Left ventricle myocardium superior (tissue), 1 donor: ENCODE measurements at places on chromosomes 6 and 20.

GRCh38 chr20:63158845-63159244 lies 57.1 kb downstream of the YTHDF1 start:
- DNase-seq: peak; percentile 2

DNA sequence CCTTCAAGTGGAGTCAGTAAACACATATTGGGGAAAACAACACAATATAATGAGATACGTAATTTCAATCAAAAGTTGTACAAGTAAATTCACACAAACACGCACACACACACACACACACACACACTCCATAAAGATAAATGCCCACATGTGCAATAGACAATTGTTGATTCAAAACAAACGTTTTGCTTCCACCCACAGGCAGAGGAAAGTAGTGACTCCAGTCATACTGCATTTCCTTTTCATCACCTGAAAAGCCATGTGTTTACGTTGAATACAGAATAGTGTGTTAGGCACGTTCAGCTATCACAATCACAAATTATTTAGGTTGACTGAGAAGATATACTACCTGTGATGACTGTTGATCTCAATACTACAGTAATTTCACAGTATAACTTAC lies 443.8 kb upstream of the MANEA start:
- DNase-seq: no peak

GRCh38 chr6:84222426-84222825 lies 5.0 kb downstream of the CEP162 start:
- no peak for DNase-seq

DNA sequence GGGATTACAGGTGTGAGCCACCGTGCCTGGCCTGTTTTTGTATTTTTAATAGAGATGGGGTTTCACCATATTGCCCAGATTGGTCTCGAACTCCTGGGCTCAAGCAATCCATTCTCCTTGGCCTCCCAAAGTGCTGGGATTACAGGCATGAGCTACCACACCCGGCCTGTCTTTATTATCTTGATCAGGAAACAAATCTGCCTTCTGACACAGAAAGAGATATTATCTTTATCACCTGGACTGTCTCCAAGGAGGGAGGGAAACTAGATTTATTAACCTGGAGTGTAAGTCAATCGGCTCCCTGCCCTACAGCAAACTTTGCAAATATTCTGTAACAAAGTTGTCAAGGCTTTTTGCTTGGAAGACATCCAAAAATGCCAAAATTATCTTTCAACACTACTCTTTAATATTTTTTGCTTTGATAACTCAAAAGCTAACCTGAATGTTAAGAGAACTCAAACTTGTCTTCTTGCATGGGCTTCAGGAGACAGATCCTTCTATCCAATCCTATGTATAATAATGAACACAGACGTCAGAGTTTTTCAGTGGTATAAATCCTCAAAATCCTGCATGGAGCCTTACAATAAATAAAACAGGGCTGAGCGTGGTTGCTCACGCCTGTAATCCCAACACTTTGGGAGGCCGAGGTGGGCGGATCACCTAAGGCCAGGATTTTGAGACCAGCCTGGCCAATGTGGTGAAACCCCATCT lies 85.0 kb upstream of the LOC128125822 start:
- DNase-seq: no peak

GRCh38 chr6:149729824-149730223 lies 11.9 kb upstream of the LATS1 start:
- no peak for DNase-seq

DNA sequence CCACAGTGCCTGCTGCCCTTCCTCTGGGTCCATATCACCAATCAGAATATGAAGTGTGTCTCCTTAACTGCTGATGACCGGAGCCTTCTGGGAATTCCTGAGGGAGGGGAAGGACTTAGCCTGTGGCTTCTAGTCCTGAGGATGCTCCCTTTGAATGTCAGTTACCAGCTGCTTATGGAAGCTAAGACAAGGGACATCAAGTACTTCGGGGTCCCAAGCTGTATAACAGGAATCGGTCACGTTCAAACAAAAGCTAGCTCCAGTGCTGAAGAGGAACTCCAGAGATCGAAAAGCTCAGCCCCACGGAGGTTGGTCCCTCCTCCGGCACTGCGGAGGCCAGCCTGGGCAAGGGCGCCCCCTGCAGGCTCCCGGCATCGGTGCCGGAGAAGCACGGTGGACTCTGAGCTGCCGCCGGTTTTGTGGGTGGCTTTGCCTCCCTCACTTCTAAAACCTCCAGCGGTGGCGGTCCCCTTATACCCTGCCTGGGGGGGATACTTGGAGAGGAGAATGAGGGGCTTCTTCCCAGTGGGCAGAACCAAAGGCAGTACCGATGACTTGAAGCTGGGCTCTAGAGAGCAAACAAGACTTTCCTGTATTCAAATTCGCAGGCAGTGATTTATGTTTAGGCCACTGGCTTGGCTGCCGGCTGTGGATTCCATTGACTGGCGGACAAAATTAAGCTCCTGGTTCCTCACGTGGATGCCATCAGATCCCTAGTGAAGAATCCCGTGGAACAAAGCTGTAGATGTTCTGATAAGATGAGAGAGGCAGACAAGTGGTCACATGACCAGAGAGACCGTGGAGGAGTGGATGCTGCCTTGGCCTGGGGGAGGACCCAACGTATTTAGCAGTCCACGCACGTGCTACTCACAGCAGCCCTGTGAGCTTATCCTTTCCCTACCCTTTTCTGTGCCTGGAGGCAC lies 16.2 kb upstream of the UBR2 start:
- peak; percentile 89 for DNase-seq

GRCh38 chr20:45008521-45009049 lies 42.3 kb downstream of the STK4 start:
- no peak for DNase-seq

- peak; percentile 29 for DNase-seq
These were observed 278.3 kb upstream of the SGK1 start for GRCh38 chr6:134596191-134596590.

DNA sequence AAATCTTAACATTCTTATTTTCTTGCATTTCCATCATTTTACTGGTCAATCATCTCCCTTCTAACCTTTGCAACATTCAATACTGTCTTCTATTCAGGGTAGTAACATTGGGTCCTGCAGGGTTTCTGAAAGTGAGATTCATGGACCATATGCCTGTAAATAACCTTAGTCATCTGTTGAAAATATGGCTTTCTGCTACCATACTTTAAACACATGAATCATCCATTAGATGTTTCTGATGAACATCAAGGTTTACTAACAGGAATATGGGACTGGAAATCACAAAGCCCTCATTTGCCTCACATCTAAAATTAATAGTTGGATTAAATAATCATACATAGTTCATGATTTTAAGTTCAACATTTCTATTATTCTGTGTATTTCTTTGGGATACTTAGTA lies 475.9 kb upstream of the MARCKS start:
- DNase-seq: no peak

- DNase-seq: no peak
These were observed 22.3 kb upstream of the AFDN start for GRCh38 chr6:167804281-167805013.

GRCh38 chr20:62802026-62802712 lies 2.5 kb upstream of the OGFR start:
- no peak for DNase-seq

GRCh38 chr20:31709939-31710338 lies 12.7 kb downstream of the BCL2L1 start:
- no peak for DNase-seq

GRCh38 chr20:5967469-5967868 lies 17.0 kb downstream of the MCM8 start:
- no peak for DNase-seq

DNA sequence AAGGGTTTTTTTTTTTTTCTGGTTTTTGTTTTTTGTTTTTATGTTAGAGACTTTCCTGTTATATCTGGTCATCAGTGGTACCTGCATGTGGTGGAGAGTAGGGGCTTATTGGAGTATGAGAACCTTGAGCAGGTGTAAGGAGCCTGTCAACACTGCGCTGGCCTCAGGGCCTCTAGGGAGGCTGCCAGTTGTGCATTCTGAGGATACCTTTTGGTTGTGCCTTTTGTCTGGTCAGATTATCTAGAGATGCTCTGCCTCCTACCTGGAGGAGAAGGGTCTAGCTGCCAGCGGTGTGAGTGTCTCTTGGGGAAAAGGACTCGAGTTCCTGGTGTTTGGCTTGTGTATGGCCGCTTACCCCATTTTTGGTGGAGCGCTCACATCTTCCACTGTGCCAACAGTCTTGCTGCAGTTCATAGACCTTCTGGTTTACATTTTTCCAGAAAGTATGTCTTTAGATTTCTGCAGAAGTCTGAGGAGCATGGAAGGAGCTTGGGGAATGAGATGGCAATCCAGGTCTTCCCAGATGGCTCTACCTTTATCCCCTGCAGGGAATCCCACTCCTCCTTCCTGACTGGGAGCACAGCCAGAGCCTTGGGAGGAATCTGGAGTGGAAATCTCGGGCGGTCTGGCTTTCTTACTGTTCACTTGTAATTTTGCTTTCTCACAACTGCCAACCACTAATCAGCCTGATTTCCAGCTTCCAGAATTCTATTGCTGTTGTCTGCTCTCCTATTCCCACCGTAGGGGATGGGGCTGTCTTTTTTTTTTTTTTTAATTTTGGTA lies 49.9 kb downstream of the PTPN1 start:
- no peak for DNase-seq

DNA sequence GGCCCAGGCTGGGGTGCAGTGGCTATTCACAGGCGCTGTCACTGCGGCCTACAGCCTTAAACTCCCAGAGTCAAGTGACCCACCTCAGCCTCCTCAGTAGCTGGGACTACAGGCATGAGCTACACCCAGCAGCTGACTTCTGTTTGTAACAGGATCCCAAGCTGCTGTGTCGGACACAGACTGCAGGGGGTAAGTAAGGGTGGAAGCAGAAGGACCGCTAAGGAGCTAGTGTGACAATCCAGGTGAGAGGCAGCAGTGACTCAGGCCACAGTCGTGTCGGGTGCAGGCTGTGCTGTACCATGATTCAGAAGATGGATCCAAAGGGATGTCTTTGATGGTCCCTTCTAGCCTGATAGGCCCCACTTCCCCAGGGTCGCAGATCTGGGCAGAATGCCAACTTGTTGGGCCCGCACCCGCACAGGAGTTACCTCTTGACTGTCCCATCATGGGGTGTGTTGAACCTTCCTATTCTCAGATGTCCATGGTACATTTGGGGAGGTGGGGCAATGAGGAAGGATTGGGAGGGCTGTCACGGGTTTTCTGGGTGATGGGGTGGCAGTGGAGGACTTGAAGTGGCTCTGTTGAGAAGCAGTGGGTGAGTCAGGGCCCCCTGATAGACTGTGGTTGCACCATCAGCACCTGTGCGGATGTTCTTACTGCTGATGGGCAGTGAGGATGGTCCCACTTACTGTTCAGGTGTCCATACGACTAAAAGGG lies 25.3 kb downstream of the AAR2 start:
- no peak for DNase-seq

- DNase-seq: no peak
These were observed 71.3 kb upstream of the STXBP5 start for GRCh38 chr6:147132889-147133288.

- DNase-seq: no peak
These were observed 143.9 kb downstream of the ANKRD60 start for GRCh38 chr20:58084566-58084965.

DNA sequence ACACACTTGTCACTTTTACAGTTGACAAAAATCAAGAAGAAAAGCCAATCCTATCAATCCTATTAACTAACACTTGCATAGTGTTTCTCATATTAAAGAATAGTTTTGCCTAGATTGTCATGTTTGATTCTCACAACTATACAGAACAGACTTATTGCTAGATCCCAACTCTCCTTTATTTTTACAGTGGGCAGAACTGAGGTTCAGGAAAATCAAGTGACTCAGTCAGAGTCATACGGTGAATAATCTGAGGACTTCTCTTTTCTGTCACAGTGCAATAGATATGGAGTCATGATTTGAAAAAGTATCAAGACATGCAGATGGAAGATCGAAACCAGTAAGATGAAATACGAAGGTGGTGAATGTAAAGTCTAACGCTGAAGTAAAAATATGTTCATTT lies 195.1 kb upstream of the CITED2 start:
- no peak for DNase-seq

DNA sequence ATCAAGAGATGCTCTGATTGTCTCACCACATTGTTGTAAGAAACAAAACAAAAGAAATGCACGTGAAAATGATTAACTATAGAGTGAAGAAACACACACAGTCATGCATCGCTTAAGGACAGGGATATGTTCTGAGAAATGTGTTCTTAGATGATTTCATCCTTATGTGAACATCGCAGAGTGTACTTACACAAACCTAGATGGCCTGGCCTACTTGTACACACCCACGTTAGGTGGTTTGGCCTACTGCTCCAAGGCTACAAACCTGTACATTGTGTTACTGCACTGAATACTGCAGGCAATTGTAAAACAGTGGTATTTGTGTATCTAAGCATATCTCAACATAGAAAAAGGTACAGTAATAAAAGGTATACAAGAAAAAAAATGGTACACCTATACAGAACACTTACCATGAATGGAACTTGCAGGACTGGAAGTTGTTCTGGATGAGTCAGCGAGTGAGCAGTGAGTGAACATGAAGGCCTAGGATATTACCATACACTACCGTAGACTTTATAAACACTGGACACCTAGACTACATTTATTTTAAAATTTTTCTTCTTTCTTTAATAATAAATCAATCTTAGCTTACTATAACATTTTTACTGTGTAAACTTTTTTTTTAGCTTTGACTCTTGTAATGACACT lies 48.6 kb downstream of the FKBP5 start:
- no peak for DNase-seq

DNA sequence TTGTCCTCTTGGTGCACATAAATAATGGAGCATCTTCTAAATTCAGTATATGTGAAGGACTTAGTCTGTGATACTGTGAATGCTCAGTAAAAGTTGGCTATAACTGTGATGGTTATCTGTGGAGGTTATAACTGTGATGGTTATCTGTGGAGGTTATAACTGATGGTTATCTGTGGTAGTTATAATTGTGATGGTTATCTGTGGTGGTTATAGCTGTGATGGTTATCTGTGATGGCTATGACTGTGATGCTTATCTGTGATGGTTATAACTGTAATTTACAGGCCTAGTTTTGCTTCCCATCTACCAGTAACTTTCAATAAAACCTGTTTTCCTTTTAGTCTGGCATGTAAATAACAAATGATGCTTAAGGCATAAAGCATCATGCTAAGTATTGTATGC lies 16.5 kb downstream of the PTK7 start:
- DNase-seq: no peak

DNA sequence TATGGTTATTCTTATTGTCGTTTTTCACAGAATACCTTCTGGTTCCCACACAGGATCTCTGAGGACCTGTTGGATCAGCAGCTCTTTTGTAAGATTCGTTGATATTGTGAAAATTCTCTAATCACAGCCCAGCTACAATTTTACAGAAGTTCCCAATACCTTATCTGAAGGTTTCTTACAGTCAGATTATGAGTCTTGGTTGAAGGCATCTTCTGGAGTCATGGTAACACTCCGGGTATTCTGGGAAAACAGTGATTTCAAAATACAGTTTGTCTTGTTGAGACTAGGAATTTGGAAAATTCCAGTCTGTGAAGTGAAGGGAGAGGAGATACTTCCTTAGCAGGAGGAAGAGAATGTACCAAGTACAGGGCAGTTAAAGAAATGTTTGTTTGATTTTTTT lies 22.2 kb upstream of the HLA-C start:
- DNase-seq: no peak
